ENCODE measurements at places on chromosomes 16 and 17.

- DNase-seq = peak; percentile 56
Measured at GRCh38 chr17:78672005-78672404, 94.8 kb upstream of the DNAH17 start.

DNA sequence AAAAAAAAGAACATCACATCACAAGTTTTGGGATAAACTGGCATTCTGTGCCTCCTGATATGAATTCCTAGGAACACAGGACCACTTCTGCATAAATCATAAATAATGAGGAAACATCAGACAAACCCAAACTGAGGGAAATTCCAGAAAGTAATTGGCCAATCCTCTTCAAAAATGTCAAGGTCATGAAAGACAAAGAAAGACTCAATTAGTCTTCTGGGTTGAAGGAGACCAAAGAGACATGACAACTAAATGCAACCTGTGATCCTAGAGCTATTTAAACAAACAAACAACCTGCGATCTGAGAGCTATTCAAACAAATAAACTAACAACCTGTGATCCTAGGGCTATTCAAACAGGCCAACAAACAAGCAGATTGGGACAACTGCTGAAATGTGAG lies 144.3 kb downstream of the VPS53 start:
- DNase-seq = no peak

GRCh38 chr16:79001156-79001967 lies 599.2 kb downstream of the MAF start:
- no peak for DNase-seq

GRCh38 chr16:54375071-54375470 lies 88.5 kb upstream of the IRX3 start:
- no peak for DNase-seq

GRCh38 chr17:48825446-48826381 lies 5.1 kb upstream of the CALCOCO2 start:
- DNase-seq = peak; percentile 57

DNA sequence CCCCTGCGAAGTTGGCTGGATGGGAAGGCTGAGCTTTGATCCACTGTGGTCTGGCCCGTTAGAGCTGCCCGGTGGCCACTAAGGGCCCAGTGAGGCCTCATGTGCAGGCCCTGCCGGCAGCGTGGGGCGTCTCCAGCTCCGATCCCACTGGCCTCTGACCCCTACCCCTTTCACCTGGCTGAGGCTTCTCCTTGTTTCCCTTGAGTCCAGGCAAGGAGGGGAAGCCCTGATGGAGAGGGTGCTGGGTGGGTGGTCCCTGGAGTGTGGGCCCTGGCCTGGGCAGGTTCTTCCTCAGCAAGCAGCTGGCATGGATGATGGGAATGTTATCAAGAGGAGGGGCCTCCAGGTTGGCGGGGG lies 356.8 kb downstream of the SEC14L1 start:
- no peak for DNase-seq

DNA sequence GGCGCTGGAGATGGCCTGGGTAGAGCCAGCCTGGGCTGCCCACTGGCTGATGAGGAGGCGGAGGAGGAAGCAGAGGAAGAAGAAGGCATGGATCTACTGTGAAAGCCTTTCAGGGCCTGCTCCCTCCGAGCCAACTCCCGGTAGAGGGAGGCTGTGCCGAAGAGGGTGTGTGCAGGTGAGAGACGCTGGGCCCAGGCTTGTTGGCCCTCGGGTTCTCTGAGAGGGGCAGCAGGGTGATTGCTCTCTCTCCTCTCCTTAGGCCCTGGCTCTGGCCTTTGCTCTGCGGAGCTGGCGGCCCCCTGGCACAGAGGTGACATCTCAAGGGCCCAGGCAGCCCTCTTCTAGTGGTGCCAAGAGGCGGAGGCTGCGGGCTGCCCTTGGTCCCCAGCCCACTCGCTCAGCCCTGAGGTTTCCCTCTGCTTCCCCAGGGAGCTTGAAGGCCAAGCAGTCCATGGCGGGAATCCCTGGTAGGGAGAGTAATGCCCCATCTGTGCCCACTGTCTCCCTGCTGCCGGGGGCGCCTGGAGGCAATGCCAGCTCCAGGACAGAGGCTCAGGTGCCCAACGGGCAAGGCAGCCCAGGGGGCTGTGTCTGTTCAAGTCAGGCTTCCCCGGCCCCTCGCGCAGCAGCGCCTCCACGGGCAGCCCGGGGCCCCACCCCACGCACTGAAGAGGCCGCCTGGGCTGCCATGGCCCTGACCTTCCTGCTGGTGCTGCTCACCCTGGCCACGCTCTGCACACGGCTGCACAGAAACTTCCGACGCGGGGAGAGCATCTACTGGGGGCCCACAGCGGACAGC lies 3.6 kb downstream of the TP53I13 start:
- DNase-seq = no peak

GRCh38 chr17:42130310-42130936 lies 7.8 kb downstream of the HSPB9 start:
- DNase-seq = no peak

DNA sequence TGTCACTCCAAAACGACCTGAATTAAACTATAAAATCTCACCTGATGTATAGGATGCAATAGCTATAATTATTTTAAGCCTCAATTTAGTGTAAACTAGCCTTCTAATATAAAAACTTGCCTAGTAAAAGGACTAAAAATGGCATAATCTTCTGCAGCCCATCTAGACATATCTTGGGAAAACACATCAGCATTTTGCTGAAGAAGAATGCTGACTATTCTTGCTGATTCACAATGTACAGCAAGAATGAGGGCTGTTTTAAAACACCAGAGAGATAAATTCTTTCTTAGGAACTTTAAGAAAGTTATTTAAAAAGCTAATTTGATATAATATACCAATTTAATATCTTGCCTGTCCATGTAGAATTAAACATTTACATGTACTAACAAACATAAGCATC lies 63.2 kb downstream of the SHCBP1 start:
- no peak for DNase-seq

GRCh38 chr17:77959926-77960521 lies 1.5 kb downstream of the TNRC6C start:
- DNase-seq = peak; percentile 65

- no peak for DNase-seq
Measured at GRCh38 chr17:17841601-17842025, 4.8 kb upstream of the SREBF1 start.

DNA sequence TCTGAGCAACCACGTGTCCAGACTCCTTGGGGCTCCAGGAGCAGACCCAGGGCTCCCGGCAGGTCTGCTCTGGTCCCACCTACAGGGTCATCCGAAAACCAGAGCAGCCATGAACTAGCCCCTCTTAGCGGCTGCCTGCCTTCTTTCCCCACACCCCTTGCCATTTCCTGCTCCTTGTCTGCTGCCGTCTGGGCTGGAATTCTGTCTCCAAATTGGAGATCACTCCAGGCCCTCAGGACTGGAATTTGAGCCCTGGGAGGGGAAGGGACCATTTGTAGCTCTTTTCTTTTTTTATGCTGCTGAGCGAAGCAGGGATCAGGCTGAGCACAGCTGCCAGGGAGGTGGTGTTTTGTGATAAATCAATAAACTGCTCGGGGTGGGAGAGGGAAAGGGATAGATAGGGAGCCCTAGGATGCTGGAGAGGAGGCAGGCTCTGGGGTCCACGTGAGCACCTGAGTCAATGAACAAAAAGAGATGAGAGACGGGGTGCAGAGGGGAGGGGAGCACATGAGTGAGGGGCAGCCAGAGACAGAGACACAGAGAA lies 257.5 kb downstream of the ENGASE start:
- DNase-seq = no peak
